ENCODE measurements at places on chromosomes 1 and 21. TPM values are rescaled to one million over a fixed set of nuclear protein-coding genes. Genes with fewer than 3 reads are reported as not detected.

Gene RIPPLY3
- total RNA-seq = 11.4 TPM

Gene CRYAA
- total RNA-seq = not detected

Gene MRPL55
- 343 TPM for total RNA-seq

Gene COL16A1
- total RNA-seq = 5.0 TPM

GRCh38 chr1:11045428-11046269 lies 1.4 kb downstream of the MASP2 start:
- no peak for DNase-seq

DNA sequence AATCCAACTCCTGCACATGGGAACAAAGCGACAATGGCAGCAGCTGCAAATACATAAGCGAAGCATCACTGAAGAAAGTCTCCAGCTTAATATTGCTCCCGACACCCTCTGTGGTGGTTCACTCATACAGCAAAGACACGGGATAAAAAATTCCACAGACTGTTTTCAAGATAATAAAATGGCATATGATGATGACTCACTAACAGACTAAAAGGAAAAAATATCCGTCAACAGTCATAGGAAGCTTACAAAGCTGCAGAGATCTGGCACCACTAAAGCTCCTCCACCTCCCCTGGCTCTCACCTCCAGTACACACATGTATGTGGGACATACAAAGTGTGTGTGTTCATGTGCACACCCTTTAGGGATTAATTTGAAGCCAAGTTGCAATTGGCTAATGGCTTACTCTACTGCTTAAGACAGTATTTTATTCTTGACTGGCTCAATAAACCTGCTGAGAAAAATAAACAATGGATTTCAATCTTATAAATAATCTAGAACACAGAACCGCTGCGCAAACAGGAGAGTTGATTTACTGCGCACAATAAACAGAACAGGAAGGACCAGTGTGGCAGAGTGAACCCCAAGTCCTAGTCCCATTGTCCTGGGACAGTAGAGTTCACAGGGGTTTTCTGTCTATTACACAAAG lies 94.4 kb downstream of the SLC45A1 start:
- DNase-seq = peak; percentile 72

- peak; percentile 25 for DNase-seq
Measured at GRCh38 chr1:190633488-190633887, 155.8 kb upstream of the BRINP3 start.

- DNase-seq = no peak
Measured at GRCh38 chr1:17973694-17974093, 133.9 kb upstream of the IGSF21 start.

DNA sequence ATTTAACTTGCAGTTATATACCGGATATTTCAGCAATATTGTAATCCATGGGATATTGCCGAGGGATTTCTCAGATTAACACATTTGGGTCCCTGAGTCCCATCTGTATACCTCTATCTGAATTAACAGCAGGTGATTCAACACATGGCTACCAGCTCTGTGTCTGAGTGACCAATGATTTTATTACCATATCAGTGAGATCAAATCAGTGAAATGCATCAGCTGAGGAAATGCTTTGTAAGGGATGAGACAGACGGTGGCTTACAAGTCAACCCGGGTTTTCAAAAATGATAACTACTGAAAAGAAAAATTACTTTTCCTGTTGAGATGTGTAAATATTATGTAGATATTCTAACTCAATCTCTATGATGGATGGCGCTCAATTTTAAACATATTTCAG lies 504.1 kb upstream of the PKN2 start:
- DNase-seq = no peak

- DNase-seq = no peak
Measured at GRCh38 chr1:192903142-192903541, 94.3 kb downstream of the RGS2 start.

GRCh38 chr1:41983451-41983850 lies 64.7 kb upstream of the HIVEP3 start:
- peak; percentile 59 for DNase-seq

DNA sequence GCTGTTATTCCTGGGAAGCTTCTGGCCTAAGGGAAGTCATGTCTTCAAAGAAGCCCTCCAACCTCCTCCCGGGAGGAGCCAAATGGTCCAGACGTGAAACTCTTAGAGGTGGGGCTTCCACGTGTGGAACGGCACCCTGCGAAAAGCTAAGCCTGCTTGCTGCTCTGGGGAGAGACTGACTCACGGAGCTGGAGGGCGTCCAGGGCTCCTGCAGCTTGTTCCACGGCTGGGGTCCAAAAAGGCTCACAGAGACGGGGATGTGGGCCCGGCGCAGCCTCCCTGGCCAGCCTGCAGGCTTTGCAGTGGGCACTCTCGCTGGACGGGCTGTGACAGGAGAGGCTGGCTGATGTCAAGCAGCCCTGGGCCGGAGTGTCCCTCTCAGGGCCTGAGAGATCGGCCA lies 105.1 kb downstream of the COLGALT2 start:
- no peak for DNase-seq

DNA sequence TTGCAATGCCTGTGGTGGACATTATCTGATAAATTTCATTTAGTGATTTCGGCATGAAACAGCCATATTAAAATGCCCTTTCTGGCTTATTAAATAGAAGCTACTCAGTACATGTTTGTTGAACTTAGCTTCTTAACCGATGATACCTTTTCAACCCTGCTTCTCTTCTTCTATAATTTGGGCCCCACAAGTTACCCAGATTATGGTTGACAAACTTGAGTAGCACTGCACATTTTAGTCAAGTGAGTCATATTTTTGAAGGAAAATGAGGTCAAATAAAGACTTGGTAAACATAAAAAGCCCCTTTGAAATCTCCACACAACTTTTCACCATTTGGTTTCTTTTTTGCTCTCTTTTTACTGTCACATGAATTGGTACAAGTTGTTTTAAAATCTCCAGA lies 33.8 kb downstream of the GIPC2 start:
- peak; percentile 56 for DNase-seq

- peak; percentile 66 for DNase-seq
Measured at GRCh38 chr1:95309031-95309471, 75.0 kb downstream of the RWDD3 start.

All from PC-3 (cell line).